Stimulated activated naive CD8-positive, alpha-beta T cell treated with anti-CD3 and anti-CD28 coated beads, Interleukin-15, Interleukin-2, amounts not matched to agents 100 U/mL and 50 U/mL, for 24 hours (primary cell): ENCODE measurements at places on chromosomes 12 and 14.

- DNase-seq: no peak
Observed at GRCh38 chr14:74257941-74258763, 18.9 kb downstream of the VSX2 start.

DNA sequence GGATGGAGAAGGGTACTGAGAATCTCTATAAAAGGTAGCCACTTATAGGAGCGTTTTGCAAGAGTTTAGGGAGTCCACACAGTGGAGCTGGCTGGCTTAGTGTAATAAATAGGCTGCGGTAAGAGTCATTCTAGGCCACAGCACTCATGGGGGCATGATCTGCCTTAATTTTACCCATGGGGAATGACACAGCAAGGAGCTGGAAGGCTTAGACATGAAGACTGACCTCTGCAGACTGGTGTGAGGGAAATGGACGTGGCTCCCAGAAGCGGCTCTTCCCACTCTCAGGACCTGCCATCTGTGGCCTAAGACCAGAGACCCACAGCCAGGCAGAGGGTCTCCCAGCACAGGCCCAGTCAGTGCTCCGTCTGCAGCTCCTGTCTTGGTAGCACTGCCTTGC lies 173.3 kb downstream of the PPM1H start:
- DNase-seq: no peak

DNA sequence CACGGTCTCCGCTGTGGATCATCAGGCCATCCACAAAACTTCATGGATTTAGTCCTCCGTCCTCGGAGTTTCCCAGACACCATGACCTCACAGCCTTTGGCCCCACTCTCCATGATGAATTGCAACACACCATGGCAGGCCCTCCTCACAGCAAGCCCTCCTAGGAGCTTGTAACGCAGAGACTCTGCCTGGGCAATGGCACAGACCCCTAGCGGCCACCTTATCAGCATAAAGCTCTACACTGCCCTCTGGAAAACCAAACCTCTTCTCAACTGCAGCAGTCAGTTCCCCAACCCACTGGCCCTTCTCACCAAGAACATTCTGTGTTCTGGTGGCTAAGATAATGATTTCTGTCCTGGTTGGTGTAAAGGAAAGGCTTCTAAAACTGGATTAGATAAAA lies 238.4 kb upstream of the USP15 start:
- DNase-seq: no peak

DNA sequence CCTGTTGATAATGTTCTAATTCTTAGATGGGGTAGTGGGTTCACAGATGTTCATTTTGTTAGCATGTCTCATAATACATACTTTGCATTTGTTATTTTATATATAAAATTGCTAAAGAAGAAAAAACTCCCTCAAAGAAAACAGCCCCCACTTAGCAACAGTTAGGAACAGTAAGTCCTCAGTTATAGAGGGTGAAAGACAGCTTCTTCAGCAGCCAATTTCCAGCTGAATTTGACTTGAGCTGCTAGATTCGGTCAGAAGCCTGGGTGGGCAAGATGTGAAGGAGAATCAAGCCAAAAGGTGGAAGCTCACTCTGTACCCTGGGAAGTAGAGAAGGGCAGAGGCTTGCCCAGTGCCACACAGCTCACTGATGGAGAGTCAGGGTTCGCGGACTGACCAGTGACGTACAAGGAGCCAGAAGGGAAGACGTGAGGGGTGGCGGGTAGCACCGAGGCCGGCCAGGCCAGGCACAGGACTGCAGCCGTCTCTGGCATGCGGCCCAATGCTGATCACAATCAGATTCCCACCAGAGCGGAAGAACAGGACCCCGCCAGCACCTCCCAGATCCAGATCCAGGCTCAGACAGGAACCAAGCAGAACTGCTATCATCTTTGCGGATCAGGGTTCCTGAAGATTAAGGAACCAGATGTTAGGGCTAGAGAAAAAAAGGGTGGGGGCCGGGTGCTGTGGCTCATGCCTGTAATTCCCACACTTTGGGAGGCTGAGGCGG lies 30.4 kb upstream of the VWF start:
- DNase-seq: no peak

DNA sequence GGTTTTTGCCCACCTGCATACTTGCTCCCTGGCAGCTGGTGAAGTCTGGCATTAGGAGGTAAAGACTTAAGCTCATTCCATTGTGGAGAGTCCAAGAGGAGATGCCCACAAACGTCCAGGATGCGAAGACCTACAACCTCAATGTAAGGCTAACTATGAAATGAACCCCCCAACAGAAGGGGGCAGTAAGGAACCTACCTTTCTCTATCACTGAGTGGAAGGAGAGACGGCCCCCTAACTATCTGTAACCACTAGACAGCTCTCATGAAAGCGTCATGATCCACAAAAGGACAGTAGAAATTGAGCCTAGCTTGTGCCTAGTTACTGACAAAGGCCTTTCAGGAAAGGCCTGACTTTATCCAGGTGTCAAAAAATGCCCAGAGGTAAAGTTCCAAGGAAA lies 55.3 kb downstream of the ZFYVE21 start:
- no peak for DNase-seq

- DNase-seq: no peak
Observed at GRCh38 chr12:80359703-80360102, 84.3 kb upstream of the PTPRQ start.

- no peak for DNase-seq
Observed at GRCh38 chr12:69475237-69475975, 5.2 kb downstream of the FRS2 start.

GRCh38 chr12:80268924-80269749 lies 169.8 kb downstream of the OTOGL start:
- DNase-seq: no peak

DNA sequence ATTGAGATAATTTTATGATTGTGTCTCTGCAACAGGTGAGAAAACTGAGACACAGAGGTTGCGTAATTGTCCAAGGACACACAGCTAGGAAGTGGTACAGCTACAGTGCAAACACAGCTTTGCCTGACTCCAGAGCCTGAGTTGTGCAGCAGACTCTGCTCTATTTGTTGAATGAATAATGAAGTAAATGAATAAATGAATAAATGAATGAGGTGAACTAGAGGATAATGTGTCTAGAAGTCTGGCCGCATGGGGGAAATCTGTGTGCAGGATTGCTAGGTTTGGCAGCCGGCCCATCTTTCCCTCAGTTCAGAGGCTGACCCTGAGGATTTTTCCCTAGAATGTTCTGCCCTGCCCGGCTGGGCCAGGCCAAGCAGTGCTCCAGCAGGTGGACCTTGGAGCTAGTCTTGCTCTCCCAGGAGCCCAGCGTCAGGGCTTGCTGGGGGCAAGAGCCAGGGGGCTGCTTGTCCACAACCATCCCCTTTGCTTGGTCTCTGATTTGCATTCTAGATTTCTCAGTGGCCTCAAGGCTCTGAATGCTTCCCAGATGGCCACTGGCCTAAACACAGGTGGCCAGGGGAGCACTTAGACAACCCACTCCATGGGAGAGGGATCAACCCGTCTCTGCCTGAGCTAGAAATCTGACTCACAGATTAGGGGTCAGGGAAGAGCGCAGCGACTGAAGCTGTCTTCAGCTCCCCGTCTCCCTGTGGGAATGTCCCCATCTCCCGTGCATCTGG lies 225.2 kb downstream of the C12orf75 start:
- no peak for DNase-seq

DNA sequence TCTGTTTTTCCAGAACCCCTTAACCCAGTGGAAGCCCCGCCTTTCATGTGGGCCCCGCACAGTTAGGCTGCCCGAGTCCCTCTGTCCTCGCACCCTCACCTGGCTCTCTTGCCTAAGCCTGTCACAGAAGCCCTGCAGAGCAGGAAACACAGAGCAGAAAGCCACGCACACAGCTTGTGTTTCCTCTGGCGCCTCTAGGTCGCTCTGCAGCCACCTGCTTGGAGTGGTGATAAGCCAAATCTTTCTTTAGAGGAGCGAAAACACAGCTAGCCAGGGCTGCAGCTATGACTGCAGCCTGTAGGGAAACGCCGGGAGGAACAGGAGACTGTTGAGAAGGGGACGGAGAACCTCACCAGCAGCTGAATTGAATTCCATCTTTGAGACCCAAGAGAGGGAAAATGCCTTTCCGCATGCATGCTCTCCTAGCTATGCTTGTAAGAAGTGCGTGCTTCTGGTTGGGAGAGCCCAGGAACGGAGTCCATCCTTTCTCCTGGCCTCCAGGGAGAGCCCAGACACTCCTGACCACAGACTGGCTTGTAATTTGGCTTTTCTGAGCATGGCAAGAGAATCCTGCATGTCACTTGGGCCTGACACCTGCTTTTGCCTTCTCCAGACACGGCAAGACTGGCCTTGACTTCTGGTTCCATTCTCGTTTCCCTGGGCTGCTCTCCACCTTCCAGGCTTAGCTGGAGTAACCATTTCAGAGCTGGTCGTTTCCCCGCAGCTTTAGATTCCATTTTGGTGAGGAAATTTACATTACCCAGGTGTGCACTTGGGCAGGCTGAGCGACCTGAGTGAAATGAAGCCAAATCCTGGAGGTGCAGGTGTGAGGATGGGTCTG lies 301.6 kb downstream of the CACNA1C start:
- no peak for DNase-seq

DNA sequence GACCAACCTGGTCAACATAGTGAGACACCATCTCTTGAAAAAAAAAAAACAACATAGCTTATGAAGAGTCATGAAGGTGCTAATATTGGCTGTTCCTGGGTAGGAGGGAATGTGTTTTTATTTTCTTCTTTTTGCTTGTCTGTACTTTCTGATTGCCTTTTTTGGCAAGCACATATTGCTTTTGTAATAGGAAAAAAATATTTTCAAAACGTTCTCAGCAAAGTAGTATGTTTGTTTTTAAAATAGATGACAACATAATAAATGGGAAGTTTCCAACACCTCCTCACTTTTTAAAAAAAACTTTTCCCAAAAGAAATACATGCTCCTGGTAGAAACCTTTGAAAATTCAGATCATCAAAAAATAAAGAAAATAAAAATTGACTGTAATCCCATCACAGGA lies 20.9 kb downstream of the FOS start:
- DNase-seq: no peak

- DNase-seq: no peak
Observed at GRCh38 chr14:99229654-99230207, 42.3 kb downstream of the BCL11B start.

GRCh38 chr14:101187816-101188570 lies 284.5 kb upstream of the RTL1 start:
- no peak for DNase-seq

- no peak for DNase-seq
Observed at GRCh38 chr14:88598097-88598675, 35.3 kb downstream of the ZC3H14 start.

DNA sequence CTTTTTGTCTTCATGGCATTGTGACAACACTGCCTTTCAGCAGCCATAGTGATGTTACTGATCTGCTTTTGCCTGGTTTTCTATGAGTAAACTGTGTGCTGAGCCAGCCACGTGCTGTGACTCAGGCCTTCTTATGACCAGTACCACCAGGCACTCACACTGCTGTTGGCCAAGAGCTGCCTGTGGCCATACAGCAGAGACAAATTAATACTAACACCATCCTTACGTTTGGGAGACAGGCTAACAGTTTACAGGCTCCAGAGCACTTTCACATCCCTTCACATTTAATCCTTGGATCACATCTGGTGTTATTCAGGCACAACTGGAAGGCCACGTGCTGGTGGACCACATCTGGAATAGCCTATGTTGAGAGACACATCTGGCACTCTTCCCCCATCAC lies 377.9 kb downstream of the CCDC91 start:
- no peak for DNase-seq

GRCh38 chr14:92263681-92264080 lies 59.3 kb upstream of the SLC24A4 start:
- no peak for DNase-seq

DNA sequence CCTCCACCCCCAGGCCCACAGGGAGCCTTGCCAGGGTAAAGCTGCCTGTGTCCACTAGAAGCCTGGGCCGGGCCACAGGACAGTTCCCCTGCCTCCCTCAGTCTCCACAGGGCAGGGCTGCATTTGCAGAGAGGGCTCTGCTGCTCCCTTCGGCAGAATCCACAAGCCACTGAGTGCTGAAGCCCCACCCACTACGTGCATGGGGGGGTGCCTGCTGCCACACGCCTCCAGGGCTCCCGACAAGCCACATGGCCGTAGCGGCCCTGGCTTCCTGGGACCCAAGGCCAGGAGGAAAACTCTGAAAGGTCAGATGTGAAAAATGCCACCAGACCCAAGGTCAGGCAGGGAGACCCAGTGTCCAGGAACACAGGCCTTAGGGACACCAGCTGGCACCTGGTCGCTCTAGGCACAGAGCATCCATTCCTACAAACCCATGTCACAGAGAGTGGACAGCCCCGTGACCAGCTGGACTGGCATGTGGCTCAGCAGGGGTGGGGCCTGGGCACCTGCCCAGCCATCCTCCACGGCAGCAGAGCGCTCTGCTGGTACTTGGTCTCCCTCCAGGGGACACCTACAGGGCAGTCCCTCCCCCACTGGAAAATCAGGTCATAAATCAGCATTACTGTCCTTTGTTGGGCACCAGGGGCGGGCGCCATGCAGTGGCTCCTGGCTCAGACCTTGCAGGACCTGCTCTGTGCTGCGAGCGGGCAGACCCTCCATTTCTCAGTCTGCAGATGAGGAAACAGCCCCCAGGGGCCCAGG lies 42.9 kb downstream of the CCDC85C start:
- DNase-seq: no peak

GRCh38 chr12:130334937-130335336 lies 2.8 kb upstream of the PIWIL1 start:
- DNase-seq: no peak

DNA sequence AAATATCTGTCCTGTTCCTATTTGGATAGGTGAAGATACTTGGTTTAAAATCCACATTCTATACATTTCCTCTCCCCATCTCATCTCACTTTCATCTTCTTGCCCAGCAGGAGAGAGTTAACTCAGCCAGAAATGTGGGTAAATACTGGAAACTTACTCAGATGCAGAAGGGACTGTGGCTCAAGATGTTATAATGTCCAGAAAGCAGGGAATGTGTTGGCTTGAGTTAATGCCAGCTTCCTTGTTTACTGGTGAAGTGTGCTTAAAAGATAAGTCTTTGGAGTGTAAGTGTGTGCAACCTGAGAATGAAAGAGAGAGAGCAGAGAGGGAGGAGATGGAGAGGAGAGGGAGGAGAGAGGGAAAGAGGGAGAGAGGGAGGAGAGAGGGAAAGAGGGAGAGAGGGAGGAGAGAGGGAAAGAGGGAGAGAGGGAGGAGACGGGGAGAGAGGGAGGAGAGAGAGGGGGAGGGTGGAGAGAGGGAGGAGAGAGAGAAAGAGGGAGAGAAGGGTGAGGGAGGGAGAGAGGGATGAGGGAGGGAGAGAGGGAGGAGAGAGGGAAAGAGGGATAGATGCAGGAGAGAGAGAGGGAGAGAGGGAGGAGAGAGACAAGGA lies 22.0 kb upstream of the SNRPF start:
- DNase-seq: no peak

GRCh38 chr12:19783547-19784444 lies 344.5 kb downstream of the AEBP2 start:
- DNase-seq: no peak

- DNase-seq: no peak
Observed at GRCh38 chr14:21475767-21476522, 814 bp downstream of the RAB2B start.
